Activated naive CD4-positive, alpha-beta T cell treated with anti-CD3 and anti-CD28 coated beads, Interleukin-2, amount 10 ng/mL, durations not matched to agents 5 hours and 36 hours (primary cell): ENCODE measurements at places on chromosomes 2 and 18. TPM values are rescaled to one million over a fixed set of nuclear protein-coding genes. Genes with fewer than 3 reads are reported as not detected.

OR6B2 gene
- total RNA-seq = not detected

SP140 gene
- total RNA-seq = 94.0 TPM

ANKRD30B gene
- total RNA-seq = not detected

CCDC141 gene
- 11.4 TPM for total RNA-seq

SCYGR4 gene
- total RNA-seq = not detected

TMEM198 gene
- total RNA-seq = 1.1 TPM

ST8SIA5 gene
- not detected for total RNA-seq

KIAA2012 gene
- not detected for total RNA-seq

CCT4 gene
- 119 TPM for total RNA-seq

RIT2 gene
- total RNA-seq = not detected

ARHGEF33 gene
- total RNA-seq = not detected

GALNT13 gene
- total RNA-seq = 0.43 TPM

EIF2AK3 gene
- 23.4 TPM for total RNA-seq

LYPD1 gene
- total RNA-seq = not detected

TUBA4B gene
- not detected for total RNA-seq
